ENCODE measurements at places on chromosomes 7 and 10.

DNA sequence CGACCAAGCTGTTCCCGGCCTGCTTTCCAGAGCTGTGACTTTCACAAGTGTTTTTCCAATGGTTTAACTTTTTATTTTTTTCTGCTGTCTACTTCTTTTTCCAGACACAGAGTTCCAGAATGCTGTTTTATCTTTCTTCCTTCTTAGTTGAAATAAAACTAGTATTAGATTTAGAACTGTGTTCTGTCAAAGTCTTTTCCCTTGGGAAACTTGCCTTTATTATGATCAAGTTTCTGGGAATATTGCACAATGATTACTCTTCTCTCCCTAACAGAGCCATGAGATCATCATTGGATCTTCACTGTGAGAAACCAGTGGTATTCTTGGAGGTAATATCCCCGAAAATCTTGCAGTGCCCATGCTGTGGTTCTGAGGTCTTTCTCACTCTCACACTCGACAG, 104.9 kb upstream of the KCND2 start:
- DNase-seq: no peak

- no peak for DNase-seq
Observed at GRCh38 chr7:95537468-95537867, 51.7 kb downstream of the ASB4 start.

DNA sequence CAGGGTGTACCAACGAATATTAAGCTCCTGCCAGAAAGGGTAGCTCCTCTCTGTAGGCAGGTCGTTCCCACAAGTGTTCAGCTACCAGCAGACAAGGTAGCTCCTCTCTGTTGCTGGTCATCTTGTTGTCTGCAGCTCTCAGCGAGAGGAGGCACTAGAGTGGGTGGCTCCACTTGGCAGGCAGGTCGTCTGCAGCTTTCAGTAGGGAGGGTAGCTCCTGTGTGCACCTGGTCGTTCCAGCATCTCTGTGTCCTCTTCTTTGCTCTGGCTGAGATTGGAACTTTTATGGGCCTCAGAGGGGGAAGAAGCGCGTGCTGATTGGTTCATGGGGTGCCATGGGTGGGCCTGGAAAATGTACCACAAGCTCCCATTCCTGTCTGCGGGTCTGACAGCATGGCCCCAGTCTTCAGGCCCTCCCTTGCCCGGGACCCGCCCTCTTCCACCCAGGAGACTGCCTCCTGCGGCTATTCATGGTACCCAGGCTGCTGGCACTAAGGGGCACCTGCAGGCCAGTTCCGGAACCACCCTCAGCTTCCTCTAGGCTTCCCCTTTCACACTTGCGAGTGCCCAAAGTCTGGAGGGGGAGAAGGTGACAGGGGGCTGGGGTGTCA, 63.9 kb upstream of the CACNA2D1 start:
- no peak for DNase-seq

DNA sequence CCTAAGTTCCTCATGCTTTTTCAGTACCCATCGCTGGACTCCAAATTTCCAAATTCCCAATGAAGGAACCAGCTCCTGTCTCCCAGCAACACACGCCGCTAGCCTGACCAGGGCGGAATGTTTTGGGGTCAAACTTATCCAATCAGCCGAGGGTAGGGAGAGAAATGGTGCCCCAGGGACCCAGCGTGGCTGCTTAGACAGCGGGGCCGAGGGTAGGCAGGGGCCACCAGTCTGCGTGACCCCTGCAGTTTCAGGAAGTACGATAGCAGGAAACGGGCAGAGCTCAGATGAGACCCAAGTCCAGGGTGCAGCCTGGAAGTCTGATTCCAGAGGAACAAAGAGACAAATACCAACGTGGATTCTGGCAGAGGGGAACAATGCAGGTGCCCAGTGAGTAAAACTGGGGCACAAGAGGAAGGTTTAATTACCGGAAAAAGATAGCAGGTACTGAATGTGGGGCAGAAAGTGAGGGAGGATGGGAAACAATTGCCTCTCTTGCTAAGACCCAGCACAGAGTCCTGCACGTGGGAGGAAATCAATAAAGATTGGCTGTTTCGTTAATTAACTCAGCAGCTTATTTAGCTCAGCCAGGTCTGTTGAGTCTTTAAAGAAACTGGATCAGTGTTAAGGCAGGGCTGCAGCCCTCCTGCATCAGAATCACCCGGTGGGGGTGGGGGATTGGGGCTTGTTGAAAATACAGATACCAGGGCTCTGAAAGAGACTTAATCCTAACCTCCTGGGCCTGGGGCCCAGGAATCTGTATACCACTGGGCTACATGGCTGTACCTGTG, 50.4 kb upstream of the NFE2L3 start:
- DNase-seq: no peak

DNA sequence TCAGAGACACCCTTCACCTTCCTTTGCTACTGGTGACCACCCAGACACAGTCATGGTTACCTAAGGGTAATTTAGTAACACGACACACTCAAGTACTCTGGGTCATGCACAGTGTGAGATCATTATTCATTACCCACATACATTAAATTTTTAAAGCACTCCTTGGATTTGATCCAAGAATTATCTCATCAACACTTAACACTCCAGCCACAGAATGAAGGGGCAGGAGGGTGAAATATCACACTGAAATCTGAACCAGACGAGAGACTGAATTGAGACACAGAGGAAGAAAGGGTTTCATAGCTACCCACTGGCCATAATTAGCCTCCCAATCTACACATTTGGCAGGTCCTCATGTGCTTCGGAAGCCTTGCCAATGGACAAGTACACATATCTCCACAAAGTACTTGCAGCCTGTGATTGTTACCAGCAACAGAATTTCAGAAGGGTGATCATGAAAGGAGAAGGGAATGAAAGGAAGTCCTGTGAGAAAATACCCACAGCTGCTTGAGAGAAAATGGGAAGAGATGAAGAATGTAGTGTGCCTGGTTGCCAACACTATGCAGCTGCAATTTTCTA, 189.3 kb downstream of the POLR1F start:
- DNase-seq: no peak

DNA sequence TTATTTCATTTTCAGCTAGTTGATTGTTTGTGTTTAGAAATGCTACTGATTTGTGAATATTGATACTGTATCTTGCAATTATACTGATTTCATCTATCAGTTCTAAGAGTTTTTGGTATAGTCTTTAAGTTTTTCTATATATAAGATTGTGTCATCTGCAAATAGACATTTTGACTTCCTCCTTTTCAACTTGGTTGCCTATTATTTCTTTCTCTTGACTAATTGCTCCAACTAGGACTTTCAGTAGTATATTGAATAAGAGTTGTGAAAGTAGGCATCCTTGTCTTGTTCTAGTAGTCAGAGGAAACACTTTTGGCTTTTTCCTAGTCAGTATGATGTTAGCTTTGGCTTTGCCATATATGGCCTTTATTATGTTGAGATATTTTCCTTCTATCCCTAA, 20.4 kb downstream of the PHTF2 start:
- DNase-seq: no peak

- DNase-seq: no peak
Observed at GRCh38 chr7:964401-965231, 10.1 kb upstream of the ADAP1 start.

DNA sequence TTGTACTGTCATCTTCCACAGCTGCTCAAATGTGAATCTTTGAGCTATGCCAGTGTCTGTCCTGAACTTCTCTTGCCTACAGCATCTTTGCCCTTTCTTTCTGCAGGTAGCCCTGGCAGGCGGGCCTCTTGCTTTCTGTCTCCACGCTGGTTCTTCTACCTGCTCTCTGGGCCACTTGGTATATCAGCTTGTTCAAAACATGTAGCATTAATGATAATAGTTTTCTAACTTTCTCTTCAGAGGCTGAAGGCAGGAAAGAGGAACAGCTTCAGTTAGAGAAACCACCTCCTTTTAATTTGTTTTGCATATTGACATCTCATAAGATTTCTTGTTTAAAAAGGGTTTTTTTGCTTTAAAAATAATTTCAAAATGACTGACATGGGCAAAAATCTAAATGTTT, 923 bp upstream of the FGL2 start:
- DNase-seq: no peak

- DNase-seq: no peak
Observed at GRCh38 chr7:131110297-131111080, 217.2 kb upstream of the MKLN1 start.

- DNase-seq: no peak
Observed at GRCh38 chr7:70354409-70355169, 756.3 kb downstream of the AUTS2 start.

GRCh38 chr10:25842146-25842545, 91.9 kb upstream of the MYO3A start:
- no peak for DNase-seq

DNA sequence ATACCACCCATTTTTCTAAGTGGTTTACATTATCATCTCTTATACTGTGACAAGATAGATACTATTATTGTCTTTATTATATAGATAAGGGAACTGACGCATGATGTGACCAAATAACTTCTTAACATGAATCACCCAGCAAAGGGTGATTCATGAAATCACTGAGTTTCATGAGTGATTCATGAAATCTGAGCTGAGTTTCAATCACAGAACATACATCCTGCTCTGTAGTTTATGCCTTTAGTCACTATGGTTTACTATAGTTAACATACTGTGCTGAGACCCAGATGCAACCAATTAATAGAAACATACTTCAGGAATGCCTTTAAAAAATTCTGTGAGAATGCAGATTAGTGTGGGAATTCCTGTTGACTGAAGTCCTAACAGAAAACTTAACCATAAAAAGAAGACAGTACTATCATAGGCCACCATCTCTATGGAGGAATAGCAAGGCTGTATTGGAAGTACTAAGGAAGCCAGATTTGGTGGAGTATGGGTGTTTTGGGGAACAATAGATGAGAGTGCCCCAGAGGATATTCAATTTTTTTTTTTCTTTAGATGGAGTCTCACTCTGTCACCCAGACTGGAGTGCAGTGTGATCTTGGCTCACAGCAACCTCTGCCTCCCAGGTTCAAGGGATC, 43.1 kb upstream of the SEMA3A start:
- no peak for DNase-seq

DNA sequence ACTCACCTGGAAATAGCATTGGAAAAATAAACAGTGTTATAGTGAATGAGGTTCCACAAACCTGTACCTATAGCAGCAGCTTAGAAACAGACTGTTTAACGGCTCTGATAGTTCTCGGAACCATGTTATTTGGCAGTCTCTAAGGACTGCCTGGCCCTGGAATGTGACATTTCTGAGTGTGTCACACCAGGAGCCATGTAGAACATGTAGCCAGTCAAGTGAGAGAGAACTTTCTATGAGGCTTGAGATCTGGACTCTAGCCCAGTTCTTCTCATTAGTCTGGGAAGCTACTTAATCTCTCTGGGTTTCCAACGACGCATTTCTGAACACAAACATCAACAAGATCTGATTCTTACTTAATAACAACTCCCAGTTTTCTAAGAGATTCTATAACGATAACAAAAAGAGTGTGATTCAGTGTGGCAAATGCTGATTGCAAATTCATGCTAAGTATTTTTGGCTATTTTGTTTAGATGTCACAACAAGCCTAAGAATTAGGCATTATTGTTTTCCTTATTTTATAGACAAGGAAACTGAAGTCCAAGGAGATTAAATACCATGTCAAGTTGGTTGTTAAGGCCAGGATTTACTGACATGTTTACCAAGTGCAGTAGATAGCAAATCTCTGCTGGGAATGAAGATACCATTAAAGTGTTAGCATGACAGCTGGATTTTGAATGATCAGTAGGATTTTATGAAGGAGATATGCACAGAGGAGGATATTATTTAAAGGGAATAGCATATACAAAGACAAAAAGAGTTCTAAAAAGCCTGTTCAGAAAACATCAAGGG, 47.2 kb downstream of the APBB1IP start:
- no peak for DNase-seq

GRCh38 chr10:70540089-70540788, 61.7 kb downstream of the PALD1 start:
- DNase-seq: no peak

DNA sequence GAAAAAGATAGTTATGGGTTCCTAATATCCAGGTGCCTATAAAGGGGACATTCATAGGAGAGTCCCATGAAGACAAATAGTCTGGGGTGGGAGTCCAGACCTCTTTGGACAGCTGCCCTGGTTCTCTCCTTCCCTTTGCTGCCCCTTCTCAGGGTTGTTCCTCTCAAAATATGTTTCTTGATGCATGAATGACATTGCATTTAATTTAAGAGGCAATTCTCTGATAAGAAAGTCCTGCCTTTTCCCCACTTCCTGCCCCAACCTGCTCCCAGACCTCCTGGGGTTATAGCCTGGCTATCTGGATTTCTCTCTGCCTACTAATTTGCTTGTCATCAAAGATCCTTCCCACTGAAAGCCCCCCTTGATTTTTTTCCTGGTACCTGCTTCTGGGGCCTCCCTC, 12.5 kb upstream of the BTRC start:
- no peak for DNase-seq

- DNase-seq: no peak
Observed at GRCh38 chr7:157974678-157975230, 612.9 kb downstream of the PTPRN2 start.

DNA sequence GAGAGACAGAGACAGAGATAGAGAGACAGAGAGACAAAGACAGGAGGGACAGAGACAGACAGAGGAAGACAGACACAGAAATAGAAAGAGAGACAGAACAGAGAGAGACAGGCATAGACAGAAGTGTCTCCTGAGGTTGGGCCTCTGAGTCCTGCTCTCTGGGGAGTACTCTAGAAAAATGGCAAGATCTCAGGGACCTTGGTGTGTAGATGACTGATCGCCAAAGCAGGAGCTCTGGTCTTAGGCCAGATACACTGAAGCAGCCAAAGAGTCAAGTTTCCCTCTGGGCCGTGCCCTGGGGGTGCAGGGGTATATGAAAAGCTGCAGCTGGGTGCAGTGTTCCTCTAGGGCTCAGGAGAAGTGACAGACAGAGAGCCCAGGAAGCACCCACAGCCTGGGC, 176.6 kb upstream of the TNS3 start:
- no peak for DNase-seq

- no peak for DNase-seq
Observed at GRCh38 chr10:636769-637168, 52.7 kb downstream of the DIP2C start.

Data from activated T-cell treated with anti-CD3 and anti-CD28 coated beads, Interleukin-2, amount 50 U/mL, for 1 hour (primary cell).